ENCODE measurements at places on chromosomes 5 and 9.

- no peak for DNase-seq
Measured at GRCh38 chr9:10000669-10001068, 612.1 kb downstream of the PTPRD start.

GRCh38 chr5:39260095-39260494 lies 40.7 kb upstream of the FYB1 start:
- no peak for DNase-seq

- no peak for DNase-seq
Measured at GRCh38 chr5:35954175-35954574, 15.8 kb upstream of the CAPSL start.

DNA sequence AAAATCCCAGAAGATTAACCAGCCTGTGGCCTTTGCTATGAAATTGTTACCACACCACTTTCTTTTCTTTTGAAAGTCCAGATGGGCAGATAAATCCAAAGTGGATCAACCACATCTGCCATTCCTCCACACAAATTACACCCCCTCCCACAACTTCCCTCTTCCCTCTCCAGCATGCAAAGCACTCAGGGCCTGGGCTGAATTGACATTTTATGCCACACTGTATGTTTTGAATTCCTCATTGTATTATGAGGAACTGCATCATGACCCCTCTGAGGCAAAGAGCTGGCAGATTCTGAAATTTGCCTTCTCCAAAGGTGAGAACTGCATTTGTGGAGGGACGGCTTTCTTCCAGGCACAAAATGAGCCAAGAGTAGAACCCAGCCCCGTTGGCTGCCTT lies 589.2 kb upstream of the KLF4 start:
- no peak for DNase-seq

DNA sequence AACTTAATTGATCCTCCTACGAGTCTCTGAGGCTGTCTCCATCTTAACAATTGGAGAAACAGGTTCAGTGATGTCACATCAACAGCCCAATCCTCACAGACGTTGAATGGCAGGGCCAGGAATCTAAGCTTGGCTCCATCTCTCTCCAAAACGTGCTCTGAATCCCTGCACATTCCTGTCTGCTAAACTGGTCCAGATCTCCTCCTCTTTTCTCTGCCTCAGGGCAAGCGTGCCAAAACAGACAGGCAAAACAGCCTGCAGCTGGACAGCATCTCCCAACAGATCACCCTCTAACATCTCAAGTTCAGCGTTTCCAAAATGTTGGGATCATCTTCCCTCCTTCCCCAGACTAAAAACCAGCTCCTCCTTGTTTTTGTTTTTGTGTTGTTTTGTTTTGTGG lies 6.6 kb downstream of the FBP1 start:
- DNase-seq, result no peak

DNA sequence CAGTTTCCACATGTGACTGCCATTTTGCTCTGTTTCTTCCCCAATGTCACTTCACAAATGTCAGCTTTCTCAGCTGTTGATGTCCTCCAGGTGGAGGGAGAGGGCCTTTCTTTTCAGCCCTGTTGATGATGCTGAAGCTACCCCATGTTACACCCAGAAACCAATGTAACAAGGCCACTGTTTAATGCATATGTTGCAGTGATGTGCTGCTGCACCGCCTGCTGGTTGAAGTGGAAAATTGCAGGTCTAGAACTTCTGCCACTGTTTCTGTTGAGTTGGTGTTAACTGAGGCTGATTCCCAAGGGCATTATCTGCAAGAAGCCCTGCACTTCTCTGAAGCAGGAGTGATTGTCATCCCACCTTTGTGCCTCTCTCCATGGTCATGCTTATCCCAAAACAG lies 428.4 kb downstream of the KDM4C start:
- no peak for DNase-seq

DNA sequence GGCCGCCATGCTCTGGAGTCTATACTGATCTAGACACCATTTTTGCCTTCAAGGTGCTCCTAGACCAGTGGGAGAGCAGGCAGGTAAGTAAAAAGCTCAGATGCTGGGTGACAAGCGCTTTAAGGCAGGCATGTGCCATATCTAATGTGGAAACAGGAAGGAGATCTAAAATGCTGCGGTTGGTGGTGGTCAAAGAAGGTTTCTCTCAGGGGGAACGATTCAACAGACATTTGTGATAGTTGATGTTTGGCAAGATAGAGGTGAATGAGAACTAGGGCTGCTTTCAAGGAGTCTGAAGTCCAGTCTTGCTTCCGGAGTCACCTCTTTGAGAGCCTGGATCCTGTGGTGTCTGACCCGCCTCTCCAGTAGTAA lies 146.2 kb upstream of the KLF4 start:
- no peak for DNase-seq

GRCh38 chr9:76704593-76705204 lies 59.5 kb upstream of the PCA3 start:
- DNase-seq, result no peak

DNA sequence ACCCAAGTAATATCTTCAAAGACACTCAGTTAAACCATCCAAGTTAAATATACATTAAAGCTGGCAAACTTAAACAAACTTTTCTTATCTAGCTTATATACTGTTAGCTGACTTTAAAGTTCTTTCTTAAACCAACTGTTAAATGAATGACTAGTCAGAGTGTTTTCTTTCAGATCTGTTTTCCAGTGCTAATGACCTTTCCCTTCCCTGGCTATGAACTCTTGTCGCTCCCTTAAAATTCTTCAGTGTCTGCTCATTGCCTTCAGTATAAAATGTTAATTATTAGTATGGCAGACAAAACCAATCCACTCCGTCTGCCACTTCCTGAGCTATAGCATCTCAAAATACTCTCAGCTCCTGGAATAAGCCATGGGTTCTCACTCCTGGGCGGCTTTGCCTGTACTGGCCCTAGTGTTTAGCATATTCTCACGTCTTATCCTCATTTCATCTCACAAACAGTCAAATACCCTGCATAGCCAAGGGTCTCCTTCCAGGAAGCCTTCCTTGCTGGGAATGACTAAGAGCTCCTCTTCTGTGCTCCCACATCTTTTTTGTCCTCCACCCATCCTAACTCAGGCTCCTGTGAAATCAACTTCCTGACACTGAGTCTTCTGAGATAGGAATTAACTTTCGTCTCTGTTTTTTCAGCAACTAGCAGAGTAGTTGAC lies 87.7 kb downstream of the VCAN start:
- no peak for DNase-seq

- DNase-seq, result no peak
Measured at GRCh38 chr5:172565455-172565854, 75.6 kb upstream of the NEURL1B start.

GRCh38 chr9:82134010-82134409 lies 145.4 kb downstream of the SPATA31D1 start:
- no peak for DNase-seq

DNA sequence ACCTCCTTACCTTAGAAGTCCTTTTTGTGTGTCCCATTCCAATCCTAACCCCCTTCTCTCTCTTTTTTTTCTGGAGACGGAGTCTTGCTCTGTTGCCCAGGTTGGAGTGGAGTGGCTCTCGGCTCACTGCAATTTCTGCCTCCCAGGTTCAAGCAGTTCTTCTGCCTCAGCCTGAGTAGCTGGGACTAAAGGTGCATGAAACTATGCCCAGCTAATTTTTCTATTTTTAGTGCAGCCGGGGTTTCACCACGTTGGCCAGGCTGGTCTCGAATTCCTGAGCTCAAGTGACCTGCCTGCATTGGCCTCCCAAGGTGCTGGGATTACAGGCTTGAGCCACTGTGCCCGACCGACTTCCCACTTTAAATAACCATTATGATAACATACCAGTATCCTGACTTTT lies 17.5 kb downstream of the TMEM38B start:
- DNase-seq, result no peak

All from stimulated activated CD4-positive, alpha-beta T cell treated with anti-CD3 and anti-CD28 coated beads, Interleukin-1b, Interleukin-23, amount 100 ng/mL, for 1 hour (primary cell).